Stimulated activated CD4-positive, alpha-beta T cell treated with anti-CD3 and anti-CD28 coated beads, TNF-alpha, amount 100 ng/mL, for 1 hour (primary cell): ENCODE measurements at places on chromosomes 13 and 19.

GRCh38 chr13:27965740-27966640 lies 3.1 kb downstream of the CDX2 start:
- no peak for DNase-seq

DNA sequence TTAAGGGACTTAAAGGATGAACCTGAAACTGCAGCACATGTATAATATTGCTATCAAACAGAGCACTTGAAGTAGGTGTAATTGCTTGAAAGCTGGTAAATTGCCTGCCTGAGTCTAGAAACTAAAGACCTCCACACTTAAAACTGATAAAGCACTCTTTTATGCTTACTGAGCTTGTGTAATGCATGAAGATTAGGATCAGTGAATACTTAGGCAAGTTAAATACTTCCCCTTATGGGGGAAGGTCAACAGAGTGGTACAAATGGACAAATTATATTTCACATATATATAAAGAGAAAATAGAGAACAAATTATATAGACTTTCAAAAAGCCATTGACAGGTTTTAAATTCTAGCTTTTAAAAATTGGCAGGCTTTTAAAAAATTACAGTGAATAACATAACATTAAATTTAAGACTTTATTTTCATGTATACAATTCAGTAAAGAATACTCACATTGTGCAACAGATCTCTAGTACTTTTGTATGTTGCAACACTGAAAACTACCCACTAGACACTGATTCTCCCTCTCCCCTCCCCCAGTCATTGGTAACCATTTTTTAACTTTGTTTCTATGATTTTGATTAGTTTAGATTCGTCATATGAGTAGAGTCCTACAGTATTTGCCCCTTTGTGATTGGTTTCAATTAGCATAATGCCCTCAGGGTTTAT lies 23.9 kb downstream of the PIBF1 start:
- no peak for DNase-seq

GRCh38 chr19:23946569-23946968 lies 31.9 kb downstream of the ZNF726 start:
- no peak for DNase-seq

GRCh38 chr13:21738630-21739029 lies 67.8 kb downstream of the FGF9 start:
- DNase-seq = no peak

DNA sequence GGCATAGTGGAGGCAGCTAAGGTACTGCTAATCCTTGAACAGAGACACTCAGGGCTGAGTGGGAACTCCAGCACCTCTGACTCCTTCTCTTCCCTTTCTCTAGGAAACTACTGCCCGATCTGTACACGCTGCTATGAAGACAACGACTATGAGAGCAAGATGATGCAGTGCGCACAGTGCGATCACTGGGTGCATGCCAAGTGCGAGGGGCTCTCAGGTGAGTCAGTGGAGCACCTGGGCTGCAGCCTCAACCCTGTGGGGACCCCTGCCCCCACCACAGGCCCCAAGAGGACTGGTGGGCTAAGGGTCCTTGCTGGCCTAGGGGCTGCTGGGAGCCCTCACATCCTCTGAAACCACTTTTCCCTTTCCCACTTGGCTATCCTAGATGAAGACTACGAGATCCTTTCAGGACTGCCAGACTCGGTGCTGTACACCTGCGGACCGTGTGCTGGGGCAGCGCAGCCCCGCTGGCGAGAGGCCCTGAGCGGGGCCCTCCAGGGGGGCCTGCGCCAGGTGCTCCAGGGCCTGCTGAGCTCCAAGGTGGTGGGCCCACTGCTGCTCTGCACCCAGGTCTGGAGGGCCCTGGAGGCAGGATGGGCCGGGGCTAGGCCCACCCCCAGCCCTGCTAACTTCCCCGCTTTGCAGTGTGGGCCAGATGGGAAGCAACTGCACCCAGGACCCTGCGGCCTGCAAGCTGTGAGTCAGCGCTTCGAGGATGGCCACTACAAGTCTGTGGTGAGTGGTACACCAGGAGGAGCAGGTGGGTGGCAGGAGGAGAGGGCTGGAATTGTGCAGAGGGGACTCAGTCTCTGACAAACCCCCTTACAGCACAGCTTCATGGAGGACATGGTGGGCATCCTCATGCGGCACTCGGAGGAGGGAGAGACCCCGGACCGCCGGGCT lies 9.5 kb downstream of the KMT2B start:
- DNase-seq = no peak
